ENCODE measurements at places on chromosomes 3 and 15. TPM values are rescaled to one million over a fixed set of nuclear protein-coding genes. Genes with fewer than 3 reads are reported as not detected.

DNA sequence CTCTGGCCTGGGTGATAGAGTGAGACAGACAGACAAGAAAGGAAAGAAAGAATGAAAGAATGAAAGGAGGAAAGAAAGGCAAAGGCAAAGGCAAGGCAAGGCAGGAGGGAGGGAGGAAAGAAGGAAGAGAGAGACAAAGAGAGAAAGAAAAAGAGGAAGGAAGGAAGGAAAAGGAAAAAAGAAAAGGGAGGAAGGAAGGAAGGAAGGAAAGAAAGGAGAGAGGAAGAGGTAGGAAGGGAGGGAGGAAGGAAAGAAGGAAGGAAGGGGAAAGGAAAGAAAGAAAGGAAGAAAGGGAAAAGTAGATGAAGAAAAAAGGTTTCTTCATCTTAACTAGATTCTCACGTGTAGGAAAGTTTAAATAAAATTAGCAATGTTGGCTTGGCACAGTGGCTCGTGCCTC lies 142.2 kb downstream of the GREM1 start:
- no peak for DNase-seq

Gene CLRN1
- not detected for total RNA-seq

DNA sequence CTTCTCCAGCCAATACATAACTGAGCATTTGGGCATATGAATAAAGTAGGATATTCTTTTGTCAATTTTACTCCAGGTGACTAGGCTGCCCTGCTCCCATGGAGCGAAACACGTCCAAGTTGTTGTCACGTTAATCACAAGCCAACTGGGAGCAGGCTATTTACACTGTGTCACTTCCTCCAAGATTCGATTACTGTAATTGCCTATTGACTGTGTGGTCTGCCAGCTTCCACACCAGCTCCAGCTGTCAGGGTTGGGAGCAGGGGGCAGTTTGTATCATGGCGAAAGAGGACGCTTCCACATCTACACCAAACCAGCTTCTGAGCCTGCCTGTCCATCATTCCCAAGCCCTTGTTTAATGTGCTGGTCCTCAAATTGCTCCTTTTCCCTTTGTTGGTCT lies 89.2 kb upstream of the RORA start:
- no peak for DNase-seq

Gene GMPPB
- total RNA-seq = 45.4 TPM

- DNase-seq = no peak
These were observed 400 bp downstream of the RAB43 start for GRCh38 chr3:129121016-129121791.

DNA sequence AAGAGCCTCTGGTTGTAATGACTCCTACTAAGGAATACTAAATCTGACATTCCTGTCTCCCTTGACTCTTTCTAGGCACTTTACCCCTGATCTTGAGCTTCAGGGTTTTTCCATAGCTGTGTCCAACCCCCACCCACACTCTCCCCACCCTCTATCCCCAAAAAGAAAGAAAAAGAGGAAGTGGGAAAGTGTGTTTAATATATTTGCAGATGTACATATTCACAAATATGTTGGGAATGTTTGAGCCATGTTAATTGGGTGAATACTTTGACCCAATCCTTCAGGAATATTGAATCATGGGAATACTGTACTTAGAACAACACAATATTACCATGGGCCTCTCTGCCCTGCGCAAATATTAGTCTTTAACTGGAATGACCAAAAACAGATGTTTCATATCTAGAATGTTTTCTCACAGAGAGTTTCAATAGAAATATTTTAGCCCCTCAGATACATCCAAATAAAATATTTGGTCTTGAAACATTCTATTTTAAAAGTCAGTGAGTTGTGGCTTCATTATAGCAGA lies 19.8 kb upstream of the PFN2 start:
- no peak for DNase-seq

DNA sequence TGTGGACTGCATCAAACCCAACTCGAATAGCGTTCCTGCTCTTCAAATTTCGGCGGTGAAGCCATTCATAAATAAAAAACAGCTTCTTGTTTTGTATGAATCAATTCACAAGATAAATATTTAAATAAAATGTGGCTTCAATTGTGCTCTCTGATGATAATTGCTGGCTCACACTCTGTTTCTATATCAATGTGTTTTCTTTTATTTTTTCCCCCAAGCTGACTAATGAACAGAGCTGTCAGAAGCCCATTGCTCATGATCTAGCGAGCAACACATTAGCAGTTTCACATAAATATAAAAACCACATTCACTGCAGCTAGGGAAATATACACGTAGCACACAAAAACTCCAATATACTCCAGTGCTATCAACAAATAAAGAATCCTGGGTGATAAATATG lies 45.0 kb upstream of the FOXP1 start:
- no peak for DNase-seq

GRCh38 chr3:16136055-16136454 lies 38.4 kb upstream of the GALNT15 start:
- DNase-seq = no peak

DNA sequence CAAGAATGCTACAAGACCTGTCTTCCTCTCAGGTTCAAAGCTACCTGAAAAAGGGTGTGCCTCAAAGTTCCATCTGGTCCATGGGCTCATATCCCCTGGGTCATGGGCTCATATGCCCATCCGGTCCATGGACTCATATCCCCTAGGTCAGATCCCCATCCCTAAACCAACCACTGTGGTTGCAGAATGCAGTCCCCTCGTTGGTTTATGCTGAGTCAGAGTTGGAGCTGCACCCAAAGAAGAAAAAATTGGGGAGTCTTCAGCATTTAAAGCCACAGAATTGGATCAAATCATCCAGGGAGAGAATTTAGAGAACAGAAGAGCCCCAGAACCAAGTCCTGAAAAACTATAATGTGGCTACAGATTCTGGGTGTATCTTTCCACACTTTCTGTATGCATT lies 71.5 kb upstream of the IL12A start:
- no peak for DNase-seq

DNA sequence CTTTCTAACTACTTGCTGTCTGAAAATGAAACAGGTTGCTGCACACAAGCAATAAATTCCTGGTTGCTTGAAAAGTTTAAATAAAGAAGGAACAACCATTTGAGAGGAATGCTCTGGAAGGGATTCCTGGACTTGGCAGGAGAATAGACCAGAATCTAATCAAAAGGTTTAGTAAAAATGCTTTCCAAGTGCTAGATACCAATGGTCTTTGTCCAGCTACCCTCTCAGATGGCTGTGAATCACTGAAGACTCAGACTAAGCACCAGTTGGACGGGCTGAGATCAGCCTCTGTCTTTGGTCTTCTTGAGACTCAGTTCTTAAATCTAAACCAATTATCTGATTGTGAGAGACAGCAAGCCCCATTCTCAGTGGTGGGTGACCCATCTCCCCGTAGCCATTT lies 27.7 kb upstream of the LPP start:
- no peak for DNase-seq

GRCh38 chr3:170493712-170494182 lies 75.1 kb downstream of the CLDN11 start:
- no peak for DNase-seq

Gene SLC38A3
- 0.39 TPM for total RNA-seq

All from mesenteric fat pad (tissue), 1 donor.